ENCODE measurements at places on chromosomes 2 and 18.

DNA sequence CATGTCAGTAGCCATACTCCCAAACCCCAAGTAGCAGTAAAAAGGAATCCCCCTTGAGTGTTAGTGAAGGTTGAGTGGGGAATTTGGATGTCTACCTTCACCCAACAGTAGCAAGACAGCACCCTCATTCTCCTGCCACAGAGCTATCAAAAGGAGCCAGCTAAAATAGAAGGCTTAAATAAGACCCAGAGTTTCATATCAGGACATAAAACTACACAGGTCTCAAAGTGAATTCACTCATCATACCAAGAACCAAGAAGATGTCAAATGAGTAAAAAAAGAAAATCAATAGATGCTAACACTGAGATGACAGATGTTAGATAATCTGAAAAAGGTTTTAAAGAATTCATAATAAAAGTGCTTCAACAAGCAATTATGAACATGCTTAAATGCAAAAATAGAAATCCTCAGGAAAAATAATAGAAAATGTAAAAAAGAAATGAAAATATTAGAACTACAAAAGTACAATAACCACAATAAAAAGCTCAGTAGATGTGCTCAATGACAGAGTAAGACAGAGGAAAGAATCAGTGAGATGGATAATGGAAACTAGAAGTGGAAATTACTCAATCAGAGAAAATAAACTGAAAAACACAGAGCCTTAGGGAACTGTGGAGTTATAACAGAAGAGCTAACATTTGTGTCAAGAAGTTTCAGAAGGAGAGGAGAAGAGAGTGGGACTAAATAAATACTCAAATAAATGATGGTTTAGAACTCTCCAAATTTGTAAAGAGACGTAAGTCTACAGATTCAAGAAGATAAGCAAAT, 90.5 kb downstream of the EDAR start:
- DNase-seq, result no peak

DNA sequence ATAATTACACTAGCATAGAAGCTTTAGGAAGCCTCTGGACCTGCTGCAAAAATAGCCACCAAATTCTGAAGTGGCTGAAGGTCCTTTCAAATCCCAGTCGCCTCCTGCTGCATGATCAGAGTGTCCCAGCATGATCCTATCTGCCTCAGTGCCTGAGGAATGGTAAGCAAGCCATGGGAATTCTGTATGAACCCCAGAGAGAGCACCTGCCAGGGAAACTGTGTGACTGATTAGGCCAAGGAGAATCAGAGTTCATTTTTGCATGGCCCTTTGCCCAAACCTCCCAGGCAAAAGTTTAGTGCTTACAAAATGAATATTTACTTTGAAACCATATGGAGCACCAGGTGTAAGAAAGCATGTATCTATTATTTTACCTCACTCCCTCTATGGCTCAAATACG, 221.4 kb downstream of the ARL4C start:
- DNase-seq, result no peak

- no peak for DNase-seq
These were observed 4.6 kb downstream of the HOXD1 start for GRCh38 chr2:176193048-176193447.

DNA sequence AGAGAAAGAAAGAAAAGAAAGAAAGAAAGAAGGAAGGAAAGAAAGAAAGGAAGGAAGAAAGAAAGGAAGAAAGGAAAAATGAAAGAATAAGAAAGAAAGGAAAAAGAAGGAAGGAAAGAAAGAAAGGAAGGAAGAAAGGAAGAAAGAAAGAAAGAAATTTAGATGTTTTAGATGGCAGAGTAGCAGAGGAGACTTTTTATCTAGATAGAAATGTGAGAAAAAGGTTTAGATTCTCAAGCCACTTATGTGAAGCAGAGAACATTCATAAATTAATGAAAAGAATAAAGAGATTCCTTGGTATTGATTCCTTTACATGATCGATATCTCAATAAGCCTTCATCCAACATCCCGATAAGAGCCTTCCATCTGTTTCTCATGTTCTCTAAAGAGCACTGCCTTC, 513.5 kb downstream of the CNTNAP5 start:
- DNase-seq, result no peak

DNA sequence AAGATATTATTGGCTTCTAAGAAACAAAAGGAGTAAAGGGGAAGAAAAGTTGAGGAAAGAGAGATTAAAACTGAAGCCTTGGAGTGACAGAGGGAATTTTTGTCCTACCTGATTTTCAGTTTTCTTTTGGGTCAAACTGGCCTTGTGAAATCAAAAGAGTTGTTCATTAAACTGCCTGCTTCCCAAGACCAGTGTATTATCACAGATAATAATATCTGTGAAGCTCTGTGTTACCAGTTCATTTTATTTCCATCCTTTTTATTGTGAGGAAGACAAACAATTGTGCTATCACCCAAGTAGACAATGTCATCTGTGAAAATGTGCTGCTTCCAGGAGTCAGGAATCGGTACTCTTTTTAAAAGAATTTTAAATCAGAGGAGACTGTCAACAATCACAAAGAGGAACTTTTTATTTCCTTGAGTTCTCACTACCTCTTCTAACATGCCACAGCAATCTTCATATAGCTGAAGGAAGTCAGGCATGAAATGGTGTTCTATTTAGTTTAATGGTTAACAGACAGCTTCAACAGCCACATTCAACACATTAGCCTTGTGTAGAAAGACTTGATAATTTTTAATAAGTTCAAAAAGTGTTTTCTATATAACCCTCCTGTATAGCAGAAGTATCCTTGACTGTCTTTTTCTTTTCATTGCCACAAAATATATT, 554.8 kb downstream of the PIK3C3 start:
- no peak for DNase-seq

DNA sequence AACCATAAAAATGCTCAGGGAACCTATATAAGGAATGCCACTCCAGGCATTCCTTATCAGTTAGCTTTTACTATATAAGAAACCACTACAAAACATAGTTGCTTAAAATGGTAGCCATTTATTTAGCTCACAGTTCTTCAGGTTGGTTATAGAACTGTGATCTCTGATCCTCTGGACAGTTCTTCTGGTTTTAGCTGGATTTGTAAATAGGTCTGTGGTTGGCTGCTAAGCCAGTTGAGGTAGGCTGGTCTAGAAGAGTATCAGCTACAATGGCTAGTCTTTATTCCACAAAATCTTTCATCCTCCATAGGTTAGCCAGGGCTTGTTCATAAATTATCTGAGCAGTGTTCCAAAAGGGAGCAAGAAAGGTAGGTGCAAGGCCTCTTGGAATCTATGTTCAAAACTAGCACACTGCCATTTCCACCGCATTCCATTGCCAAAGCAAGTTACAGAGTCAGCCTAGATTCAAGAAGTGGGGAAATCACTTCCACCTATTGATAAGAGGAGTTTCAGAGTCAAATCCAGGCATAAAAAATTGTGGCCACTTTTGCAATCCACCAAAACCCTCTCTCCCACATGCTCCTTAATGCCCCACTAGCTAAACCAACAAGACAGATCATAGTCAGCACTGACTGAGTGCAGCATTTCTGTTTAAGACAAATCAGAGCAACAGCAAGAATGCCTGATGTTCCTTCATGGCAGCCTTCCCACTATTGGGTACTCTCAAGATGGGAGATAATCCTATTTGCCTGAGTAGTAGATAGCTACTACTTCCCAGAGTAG, 146.4 kb downstream of the IRS1 start:
- DNase-seq, result no peak

All from T-helper 22 cell (primary cell).